ENCODE measurements at places on chromosomes 4 and X. TPM values are rescaled to one million over a fixed set of nuclear protein-coding genes. Genes with fewer than 3 reads are reported as not detected.

Gene TMPRSS11A
- total RNA-seq, result not detected

DNA sequence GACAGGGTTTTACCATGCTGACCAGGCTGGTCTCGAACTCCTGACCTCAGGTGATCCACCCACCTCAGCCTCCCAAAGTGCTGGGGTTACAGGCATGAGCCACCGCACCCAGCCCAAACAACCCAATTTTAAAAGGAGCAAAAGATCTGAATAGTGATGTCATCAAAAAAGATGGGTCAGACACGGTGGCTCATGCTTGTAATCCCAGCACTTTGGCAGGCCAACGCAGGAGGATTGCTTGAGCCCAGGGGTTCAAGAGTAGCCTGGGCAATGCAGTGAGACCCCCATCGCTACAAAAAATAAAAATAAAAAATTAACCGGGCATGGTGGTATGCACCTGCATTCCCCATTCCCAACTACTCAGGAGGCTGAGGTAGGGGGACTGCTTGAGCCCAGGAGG is 6.1 kb downstream of the ELF2 start:
- no peak overlapping the region for H3K4me3 ChIP-seq
- no peak for ATAC-seq
- no peaks in the 10 kb centered on the region for H3K36me3 ChIP-seq
- H3K27me3 ChIP-seq, result no peaks in the 10 kb centered on the region
- no peak overlapping the region for H3K27ac ChIP-seq

DNA sequence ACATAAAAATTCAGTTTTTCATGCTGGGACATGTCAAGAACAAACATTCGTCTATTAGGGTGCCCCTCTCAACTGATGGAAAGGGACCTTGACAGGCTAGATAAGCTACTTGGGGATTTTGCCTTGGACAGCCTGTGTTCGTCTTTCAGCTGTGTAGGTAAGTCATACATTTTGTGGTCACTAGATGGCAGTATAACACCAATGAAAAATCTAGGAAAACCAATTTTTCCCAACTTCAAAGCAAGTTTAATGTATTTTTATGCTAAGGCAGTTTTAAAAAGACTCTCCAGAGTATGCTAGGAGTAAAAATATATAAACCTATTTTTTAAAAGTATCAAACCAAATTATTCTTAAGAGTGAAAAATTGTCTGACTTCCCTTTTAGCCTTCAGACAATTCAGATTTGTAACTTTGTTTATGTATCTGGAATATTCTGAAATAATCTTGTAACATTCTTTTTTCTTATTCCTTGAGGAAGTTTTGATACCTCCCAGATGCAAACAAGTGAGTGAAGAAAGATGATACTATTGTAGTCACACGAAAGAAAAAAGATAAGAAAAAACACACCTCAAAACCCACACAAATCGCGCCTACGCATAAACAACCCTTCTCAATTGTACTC is 158.3 kb downstream of the CPE start:
- H3K4me1 ChIP-seq, result no peaks in the 10 kb centered on the region
- H3K4me3 ChIP-seq, result no peak overlapping the region
- H3K36me3 ChIP-seq, result no peaks in the 10 kb centered on the region
- H3K27me3 ChIP-seq, result peaks cover 13% of the 10 kb centered on the region

DNA sequence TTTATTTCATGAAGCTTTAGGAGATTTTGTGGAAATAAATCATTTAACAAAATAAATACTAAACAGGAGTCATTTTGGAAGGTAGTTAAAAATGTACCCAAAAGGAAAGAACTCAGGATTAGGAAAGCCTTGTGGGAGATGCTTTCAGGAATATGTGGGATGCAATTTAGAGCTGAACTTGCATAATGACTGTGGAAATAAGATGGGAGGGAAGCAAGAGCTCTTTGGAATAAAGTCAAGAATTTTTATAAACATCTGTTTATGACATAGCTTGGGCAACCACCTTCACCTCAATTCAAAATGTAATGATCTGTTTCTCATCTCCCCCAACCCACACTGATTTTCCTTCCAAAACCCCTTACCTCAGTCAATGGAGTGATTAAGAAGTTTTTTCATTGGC is 623.8 kb downstream of the FAT4 start:
- H3K36me3 ChIP-seq, result no peaks in the 10 kb centered on the region
- H3K27me3 ChIP-seq, result no peaks in the 10 kb centered on the region
- no peak overlapping the region for H3K27ac ChIP-seq

DNA sequence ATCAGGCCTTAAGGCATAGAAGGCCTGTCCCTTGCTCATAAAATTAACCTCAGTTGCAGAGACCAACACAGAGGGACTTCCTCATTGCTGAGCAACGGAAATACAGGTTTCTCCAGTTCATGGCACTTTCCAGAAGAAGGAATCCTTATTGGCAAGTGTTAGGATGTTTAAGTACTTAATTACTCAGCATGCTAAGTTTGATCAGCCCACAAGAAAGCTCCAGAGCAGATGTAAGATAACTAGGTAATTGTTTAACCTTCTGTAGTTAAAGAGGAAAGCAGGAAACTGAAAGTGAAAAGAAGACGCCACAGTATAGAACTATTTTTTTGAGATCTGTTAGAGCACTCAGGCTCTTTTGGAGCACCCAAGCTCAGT is 33.5 kb downstream of the SMS start:
- H3K27ac ChIP-seq, result peak overlapping the region; percentile 92
- H3K4me3 ChIP-seq, result peak overlapping the region; percentile 78
- H3K4me1 ChIP-seq, result peaks cover 16% of the 10 kb centered on the region
- no peaks in the 10 kb centered on the region for H3K27me3 ChIP-seq
